Calu3 (cell line): ENCODE measurements at places on chromosomes 1 and 21. TPM values are rescaled to one million over a fixed set of nuclear protein-coding genes. Genes with fewer than 3 reads are reported as not detected.

DNA sequence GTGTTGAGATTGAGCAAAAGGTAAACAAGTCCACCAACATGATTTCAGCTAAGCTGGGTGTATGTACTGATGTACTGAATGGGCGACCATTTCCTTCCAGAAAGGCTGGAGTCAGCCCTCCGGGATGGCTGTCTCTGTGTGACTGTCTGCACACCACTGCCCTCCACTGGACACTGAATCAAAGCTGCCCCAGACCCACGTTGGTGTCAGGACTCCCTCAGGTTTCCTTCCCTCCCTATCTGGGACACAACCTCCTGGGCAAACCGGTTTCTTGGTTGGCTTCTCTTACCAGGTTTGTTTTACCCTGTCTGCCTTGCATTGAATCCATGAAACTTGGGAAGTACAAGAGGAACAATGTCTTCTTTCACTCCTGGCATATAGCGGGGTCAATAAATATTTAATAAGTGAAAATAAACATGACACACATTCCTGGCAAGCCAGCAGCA lies 5.3 kb upstream of the SRP9 start:
- DNase-seq, result peak; percentile 98

DNA sequence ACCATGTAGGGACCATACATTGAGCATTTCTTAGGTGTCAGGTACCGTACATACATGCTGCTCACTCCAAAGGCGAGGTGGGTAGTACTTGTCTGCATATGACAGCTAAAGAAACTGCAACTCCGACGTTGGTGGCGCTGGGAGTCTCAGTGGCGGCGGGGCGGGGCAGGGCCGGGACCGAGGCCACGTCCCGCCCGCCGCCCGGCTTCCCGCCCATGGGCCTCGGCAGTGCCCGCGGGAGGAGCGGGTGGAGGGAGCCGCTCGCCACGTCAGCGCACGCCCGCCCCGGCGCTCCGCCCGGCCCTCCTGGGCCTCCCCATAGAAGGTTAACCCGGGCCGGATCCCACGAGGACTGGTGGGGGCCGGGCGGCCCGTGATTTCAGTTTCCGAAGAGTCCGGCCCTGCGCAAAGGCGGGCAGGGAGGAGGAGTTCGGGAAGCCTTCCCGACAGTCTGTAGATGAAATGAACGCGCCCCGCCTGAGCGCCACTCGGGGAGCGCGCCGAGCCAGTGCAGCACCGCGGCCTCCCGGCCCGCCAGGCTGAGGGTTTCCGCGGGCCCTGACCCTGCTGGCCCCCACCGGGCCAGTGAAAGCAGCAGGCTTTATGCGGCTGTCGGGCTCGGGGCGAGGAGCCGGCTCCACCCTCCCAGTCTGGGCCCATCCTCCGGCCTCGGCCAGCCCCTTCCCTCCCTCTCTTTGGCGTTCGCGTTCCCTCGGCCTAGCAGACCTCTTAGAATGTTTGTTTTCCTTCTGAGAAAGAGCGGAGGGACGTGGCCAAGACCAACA lies 119.9 kb upstream of the JUN start:
- peak; percentile 80 for DNase-seq

DNA sequence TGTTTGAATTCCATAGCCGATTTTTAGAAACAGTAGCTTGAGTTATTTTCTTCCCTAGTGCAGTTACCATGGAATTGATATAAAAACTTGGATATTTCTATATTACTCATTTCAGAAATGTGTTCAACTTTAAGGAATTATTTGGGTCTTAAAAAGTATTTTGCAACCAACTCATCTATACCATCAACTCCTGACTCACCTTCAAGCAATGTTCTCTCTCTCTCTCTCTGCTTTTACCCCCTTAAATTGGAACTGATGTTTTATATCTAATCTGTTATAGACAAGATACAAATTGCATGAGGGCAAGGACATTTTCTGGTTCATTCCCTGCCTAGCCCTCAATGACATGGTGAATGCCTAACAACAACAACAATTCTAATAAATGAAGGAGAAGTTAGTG lies 214.7 kb upstream of the NRIP1 start:
- DNase-seq, result no peak

GRCh38 chr1:111104981-111105380 lies 34.9 kb downstream of the DRAM2 start:
- DNase-seq, result no peak

- DNase-seq, result no peak
These were observed 32.9 kb downstream of the SERINC2 start for GRCh38 chr1:31445951-31446350.

DNA sequence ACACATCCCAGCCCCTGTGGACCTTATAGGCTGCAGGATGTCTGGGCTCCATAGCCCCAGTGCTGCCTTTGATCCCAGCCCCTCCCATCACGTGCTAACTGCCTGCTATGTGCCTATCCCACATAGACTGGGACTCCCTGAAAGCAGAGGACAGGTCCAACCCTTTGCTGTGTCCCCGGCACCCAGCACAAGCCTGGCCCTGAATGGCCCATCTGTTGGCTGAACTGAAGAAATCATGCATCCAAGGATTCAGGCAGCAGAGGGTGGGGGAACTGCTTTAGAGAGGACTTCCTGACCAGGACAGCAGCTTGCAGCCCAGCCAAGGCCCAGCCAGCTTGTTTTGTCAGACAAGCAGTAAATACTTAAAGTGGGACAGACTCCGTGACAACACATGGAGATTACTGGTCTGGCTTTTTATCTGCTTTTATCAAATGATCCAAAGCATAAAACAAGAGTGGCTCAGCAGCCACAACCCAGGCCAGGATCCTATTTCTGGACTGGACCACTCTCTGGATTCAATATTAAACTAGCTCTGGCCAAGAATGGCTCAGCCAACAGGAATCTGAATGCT lies 69.3 kb downstream of the GLIS1 start:
- no peak for DNase-seq

DNA sequence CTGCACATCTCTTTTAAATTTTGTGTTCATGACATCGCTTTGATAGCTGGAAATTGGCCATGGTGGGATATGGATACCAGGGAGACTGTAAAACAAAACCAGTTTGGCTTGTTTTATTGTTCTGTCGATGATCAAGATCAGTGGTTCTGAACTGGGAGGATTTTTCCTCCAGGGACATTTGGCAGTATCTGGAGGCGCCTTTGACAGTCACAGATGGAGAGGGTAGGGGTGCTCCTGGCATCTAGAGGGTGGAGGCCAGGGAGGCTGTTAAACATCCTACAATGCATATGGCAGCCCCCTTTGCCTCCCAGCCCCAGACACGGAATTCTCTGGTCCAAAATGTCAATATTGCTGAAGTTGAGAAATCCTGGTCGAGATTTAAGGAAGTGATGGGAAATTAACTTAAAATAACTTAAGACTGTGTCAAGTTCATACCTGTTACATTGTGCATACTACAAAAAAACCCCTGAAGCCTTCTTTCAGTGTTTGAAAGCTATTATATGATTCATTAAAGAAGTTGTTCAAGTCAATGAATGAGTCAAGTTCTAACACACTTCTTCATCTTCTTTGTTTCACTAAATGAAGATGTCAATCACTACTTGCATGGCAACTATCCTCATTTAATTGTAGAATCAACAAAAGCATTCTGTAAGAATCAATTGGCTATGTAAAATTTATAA lies 150.9 kb downstream of the KCNJ6 start:
- DNase-seq, result no peak

DNA sequence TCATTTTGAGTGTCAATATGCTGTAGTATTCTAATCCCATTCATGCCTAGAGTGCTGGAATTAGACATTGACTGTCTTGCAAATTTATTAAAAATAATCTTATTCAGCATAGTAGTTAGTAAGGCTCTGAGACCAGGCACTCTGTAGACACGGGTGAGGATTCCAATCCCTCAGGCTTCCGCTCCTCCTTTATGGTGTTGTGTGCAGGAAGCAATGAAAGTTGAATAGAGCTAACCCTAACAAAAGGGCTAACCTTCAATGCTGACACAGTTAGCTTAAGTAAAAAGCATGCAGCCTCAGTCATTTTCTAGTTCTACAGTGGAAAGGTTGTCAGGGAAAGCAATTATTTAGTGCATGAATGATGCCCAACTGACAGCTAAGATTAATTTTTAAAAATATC lies 199.6 kb upstream of the SGIP1 start:
- DNase-seq, result no peak

DNA sequence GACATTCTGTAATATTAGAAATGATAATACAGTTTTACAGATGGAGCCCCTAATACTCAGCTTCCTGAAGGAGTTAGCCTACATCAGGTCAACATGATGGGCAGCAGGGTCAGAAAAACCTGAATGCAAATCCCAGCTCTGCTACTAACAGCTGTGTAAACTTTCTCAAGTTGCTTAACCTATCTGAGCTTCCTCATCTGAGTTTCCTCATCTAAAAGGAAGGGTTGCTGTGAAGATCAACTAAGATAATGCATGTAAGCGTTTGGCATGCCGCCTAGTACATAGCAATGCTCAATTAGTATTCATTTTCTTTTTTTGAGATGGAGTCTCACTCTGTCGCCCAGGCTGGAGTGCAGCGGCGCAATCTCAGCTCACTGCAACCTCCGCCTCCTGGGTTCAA lies 18.4 kb upstream of the DESI2 start:
- no peak for DNase-seq

DNA sequence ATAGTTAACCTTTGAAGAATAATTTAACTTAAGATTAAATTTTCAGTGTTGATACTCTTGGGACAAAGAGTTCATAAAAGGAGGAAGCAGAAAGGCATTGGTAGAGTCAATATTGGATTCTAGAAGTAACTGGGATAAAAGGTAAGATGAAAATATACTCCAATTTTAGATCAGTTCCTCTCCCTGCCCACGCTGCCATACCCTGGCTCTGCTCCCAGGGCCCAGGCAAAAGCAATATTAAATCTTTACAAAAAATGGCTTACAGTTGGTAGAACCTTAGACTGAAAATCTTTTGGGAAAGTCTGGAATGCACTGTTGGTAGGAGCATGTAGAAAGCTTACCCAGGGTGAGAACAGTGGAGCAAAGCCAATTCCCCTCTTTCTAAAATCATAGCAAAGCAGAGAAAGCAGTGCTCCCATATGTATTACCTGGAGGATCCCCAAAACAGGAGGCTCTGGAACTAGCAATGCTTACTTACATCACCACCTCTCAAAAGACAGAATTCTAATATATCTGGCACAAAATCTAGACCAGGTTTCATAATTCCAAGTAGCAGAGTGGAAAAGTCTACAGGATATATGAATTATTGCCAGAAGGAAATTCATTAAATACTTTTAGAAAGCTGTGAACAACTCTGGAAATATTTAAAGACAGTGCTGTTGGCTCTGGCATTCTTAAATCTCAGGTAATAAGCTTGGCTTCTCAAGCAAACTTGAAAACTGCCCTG lies 24.5 kb downstream of the KIAA0319L start:
- DNase-seq, result no peak

- no peak for DNase-seq
These were observed 42.7 kb upstream of the LIN9 start for GRCh38 chr1:226351709-226352108.

DNA sequence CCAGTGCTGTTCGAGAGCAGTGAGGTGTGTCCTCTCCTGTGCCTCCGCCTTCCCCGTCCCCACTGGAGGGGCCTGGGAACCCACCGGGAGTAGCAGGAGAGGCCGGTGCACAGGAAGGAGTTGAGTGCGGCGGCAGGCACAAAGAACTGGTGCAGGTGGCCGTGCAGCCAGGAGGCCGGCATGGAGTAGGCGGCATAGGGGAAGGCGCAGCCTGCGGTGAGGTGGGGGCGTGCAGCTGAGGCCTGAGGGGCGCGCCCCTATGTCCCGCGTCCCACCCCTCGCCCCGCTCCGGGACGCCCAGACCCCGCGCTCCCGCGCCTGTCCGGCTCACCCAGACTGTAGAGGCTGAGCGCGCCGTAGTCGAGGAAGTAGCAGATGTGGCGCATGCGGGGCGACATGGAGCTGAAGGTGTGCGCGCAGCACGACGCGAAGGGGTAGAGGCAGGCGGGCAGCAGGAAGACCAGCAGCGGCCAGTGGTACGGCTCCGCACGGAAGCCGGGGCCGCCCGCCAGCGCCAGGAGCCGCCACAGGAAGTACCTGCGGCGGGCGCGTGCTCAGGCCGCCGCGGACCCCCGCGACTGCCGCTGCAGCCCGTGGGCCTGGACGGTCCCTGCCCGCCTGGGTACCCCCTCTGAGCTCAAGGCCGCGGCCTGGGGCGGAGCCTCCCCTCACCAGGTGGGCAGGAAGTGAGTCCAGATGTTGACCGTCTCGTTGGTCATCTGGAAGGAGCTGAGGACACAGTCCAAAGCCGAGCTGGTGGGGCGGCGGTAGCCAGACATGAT lies 2.2 kb downstream of the PAQR6 start:
- peak; percentile 24 for DNase-seq

DNA sequence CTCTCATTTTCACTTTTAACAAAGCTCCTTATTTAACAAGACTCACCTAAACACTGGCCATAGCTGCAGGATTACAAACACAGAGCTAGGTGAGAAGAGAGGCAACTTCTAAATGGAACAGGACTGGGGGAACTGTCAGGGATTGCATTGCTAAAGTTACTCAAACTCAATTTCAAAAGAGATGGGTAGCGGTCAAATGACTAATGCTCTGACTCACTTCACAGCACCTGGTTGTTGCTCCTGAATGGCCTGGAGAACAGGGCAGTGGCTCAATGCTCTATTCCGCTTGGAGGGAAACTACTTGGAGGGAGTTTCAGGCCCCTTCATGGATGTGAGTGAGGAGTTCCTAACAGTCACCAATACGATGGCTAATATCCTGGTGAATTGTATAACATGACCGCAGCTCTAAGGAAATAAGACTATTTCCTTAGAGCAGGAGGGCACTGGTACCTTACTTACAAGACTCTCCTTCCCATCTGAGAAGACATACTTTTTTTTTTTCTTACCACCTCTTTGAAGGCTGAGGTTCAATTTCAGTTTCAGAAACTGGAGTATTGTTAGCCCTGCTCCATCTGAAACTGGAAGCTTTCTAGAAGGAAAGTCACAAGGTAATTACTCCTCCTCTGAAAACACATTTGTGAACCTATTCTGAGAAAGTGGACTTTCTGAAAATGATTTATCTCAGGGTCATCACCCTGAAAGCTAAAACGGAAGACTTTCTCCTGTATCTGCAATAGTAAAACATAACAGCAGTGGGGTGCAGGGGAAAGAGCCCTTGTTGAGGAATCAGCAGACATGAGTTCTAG lies 9.5 kb downstream of the DPT start:
- DNase-seq, result peak; percentile 44

- no peak for DNase-seq
These were observed 117.8 kb downstream of the LIPI start for GRCh38 chr21:14092834-14093560.

GRCh38 chr1:191290441-191290840 lies 812.8 kb upstream of the BRINP3 start:
- no peak for DNase-seq

DNA sequence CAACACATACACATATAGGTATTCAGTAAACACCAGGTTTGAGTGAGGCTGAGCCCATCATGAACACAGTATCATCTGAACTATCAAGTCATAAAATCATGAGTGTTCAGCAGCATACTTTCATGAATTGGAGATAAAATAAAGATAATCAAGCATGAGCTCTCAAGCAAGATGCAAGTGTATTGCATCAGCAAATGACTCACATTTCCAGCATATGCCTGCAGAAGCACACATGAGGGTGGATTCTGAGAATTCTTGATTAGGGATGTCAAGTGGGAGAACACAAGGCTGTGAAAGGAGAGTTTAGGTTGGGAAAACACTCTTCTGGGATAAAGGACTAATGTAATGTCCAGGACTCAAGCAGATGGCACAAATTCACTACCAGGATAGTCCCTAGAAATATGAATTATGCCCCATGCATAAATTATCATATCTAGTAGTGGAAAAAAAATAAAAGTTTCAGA lies 299.2 kb downstream of the SRGAP2C start:
- no peak for DNase-seq

The SAMD11 gene
- total RNA-seq, result 0.27 and 0.54 TPM in 2 replicates

The PTPN22 gene
- total RNA-seq, result 0.24 and 0.38 TPM in 2 replicates

The DUSP12 gene
- total RNA-seq, result 34.4 and 38.3 TPM in 2 replicates

The APCS gene
- total RNA-seq, result 0.66 TPM in 1 of 2 replicates, not detected in the other

The TNFAIP8L2 gene
- total RNA-seq, result not detected in 2 replicates

The NID1 gene
- total RNA-seq, result 4.4 and 8.6 TPM in 2 replicates

The DAB1 gene
- not detected in 2 replicates for total RNA-seq
